ENCODE measurements at places on chromosomes 13 and 19. TPM values are rescaled to one million over a fixed set of nuclear protein-coding genes. Genes with fewer than 3 reads are reported as not detected.

GRCh38 chr13:73449252-73449651, 390.4 kb downstream of the KLF5 start:
- H3K27me3 ChIP-seq: no peaks in the 10 kb centered on the region
- H3K27ac ChIP-seq: no peak overlapping the region
- H3K4me3 ChIP-seq: no peak overlapping the region
- no peaks in the 10 kb centered on the region for H3K36me3 ChIP-seq

- peaks cover 72% of the 10 kb centered on the region for H3K36me3 ChIP-seq
- no peak overlapping the region for H3K4me3 ChIP-seq
- DNase-seq: no peak
- H3K27me3 ChIP-seq: no peaks in the 10 kb centered on the region
Measured at GRCh38 chr19:10912619-10913018, 15.8 kb downstream of the YIPF2 start.

DNA sequence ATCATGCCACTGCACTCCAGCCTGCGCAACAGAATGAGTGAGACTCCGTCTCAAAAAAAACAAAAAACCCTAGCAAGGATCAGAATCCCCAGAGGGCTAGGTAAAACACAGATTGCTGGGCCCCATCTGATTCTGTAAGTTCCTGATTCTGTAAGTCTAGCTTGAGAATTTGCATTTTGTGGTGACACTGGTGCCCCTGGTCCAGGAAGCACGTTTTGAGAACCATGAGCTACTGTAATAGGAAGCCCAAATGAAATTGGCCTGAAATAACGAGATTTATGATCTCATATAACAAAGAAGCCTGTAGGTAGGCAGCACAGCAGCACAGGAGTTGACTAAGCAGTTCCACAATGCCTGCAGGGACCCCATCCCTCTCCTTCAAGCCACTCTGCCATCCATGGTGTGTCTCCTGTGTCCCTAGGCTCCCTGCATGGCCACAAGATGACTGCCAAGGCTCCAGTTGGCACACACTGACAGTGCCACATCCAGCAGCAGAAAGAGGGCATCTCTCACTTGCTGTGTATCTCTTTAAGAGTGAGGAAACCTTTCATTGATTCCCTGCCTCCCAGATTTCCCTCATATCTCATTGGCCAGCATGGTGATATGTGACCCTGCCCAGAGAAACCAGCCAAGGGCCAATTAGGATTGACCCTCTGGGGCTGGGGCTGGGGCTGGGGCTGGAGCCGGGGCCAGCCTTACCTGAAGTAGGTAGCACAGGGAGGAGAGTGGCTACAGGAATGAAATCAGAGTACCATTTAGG, 21.7 kb downstream of the SIPA1L3 start:
- H3K36me3 ChIP-seq: no peaks in the 10 kb centered on the region
- H3K4me3 ChIP-seq: no peak overlapping the region
- H3K4me1 ChIP-seq: peaks cover 11% of the 10 kb centered on the region
- DNase-seq: no peak

Gene GAPDHS
- not detected for total RNA-seq

Data from upper lobe of right lung (tissue), 1 donor.